Stimulated activated CD4-positive, alpha-beta T cell treated with anti-CD3 and anti-CD28 coated beads, TNF-alpha, amount 100 ng/mL, for 48 hours (primary cell): ENCODE measurements at places on chromosomes 16 and 17.
A peak's percentile ranks its signal among the peaks of the same experiment; 100 is the strongest.

GRCh38 chr16:3149630-3150345, 15.0 kb downstream of the ZNF213 start:
- no peak for DNase-seq

DNA sequence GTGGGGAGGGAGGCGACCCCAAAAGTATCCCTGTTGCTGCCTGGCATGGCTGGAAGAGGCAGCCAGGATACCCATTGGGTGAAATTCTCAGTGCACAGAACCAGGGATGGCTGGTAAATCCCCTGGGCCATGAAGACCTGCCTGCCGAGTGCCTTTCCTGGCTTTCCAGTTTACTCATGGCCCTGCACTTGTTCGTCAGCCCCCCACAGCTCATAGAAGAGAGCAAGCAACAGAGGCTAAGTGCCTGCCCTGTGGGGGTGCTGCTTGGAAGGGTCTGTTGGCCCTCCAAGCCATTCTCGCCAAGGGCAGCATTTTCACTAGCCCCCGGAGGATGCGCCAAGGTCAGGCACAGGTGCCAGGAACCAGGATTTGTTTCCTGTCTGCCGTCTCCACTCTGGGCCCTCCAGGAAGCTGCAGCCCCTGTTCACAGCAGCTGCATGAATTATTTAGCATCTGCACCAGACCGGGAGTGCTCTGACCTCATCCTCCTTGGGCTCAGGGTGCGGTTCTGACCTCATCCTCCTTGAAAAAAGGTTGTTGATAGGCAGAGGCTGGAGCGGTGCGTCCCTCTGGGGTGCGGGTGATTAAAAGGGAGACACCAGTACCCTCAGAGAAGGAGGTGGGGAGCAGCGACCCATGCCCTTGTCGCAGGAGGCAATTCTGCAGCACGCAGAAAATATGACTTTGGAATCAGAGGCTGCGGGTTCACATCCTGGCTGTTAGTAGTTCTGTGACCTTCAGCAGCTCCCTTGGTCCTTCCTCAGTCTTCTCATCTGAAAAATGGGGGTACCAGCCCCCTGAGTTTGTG, 14.2 kb upstream of the CD300A start:
- no peak for DNase-seq

- DNase-seq, result no peak
These were observed 1.3 kb downstream of the C17orf58 start for GRCh38 chr17:67994817-67995569.

DNA sequence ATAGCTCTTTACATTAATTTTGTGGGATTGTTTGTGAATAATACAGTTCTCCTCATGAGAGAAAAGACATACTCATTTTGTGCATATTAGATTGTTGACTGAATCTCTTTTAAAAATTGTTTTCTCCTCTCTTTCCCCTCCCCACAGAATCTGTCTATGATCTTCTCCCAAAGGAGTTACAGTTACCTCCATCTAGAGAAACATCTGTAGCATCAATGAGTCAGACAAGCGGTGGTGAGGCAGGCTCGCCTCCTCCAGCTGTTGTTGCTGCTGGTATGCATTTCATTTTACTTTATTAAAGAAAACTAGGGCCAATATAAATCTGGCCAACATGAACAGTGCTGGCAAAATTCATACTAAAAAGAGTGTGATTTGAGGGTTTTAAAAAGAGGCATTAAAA, 60.5 kb downstream of the NFAT5 start:
- no peak for DNase-seq

GRCh38 chr17:34658811-34659560, 79.6 kb downstream of the TMEM132E start:
- no peak for DNase-seq

- DNase-seq, result no peak
These were observed 25.0 kb downstream of the ZNF469 start for GRCh38 chr16:88407807-88408206.

- DNase-seq, result no peak
These were observed 2.7 kb downstream of the EMC8 start for GRCh38 chr16:85796599-85796998.

- DNase-seq, result no peak
These were observed 19.1 kb downstream of the UNC13D start for GRCh38 chr17:75825149-75825552.

- DNase-seq, result no peak
These were observed 37.4 kb downstream of the TOM1L2 start for GRCh38 chr17:17934806-17935205.

GRCh38 chr17:53719229-53719628, 103.5 kb upstream of the KIF2B start:
- no peak for DNase-seq

DNA sequence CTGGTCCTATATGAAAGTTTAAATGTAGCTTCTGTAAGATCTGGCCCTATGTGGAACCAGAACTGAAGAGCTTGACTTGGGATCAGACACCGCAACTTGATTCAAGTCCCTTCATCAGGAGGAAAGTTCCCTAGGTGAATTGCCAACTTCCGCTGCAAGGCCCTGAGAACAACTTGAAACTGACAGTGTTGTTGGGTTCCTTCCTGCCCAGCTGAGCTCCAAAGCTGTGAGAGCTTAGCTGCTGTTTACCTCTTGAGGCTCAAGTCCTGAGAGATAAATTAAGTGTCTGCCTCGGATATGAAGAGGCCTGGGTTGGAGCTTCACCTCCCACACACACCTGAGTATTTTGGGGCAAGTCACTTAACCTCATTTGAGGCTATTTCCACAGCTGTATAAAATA, 44.7 kb downstream of the REXO5 start:
- DNase-seq, result no peak

DNA sequence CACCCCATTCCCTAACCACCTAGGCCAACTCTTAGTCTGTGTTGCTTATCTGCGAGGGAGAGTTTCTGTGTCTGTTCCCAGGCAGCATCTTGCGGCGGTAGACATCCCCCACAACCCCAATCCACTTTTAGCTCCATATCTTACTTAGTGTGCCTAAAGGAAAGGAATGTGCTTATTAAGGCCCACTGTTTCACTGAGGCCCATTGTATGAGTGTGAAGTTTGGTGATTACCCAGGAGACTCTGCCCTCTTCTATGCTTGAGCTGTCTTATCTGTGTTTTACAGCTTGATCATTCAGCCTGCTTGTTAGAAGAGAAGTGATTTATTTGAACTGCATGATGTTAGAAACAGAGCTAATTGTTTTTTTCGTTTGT, 10.3 kb upstream of the MLYCD start:
- DNase-seq, result no peak

GRCh38 chr17:10585529-10585928, 36.1 kb upstream of the MYH2 start:
- no peak for DNase-seq

- DNase-seq, result no peak
These were observed 476.8 kb upstream of the CDH11 start for GRCh38 chr16:65598621-65599020.

- DNase-seq, result no peak
These were observed 168.9 kb upstream of the MAF start for GRCh38 chr16:79769270-79769927.

DNA sequence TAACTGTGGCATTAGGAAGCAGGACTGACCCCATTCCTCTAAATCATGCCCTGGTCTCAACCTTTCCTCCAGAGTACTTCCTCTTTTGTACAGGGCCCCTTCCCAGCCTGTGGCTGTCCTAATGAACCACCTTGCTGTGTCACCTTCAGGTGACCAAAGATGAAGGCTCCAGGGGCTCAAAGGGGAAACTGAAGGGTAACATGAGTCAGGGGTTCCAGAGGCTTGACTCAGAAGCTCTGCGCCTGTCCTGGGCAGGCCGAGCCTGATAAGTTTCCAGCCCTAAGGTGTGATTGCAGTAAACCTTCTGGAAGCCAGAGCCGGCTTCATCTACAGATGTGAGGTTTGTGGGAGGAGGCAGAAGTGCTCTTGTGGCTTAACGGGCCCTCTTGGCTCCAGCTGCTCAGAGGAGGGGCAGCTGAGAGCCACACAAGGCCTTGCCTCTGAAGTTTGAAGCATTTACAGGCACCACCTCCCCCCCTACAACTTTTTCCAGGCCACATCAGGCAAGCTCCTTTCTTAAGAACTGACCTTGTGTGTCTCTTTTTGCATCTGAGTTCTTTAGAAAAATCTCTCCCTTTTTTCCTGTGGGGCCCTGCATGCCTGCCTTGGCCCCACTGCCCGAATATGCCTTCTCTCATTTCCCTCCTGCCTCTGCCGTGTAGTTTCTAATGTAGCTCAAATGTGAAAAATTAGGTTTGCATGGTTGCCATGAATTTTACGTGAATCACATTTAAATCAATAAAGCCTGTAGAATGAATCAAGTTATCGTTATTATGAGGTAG, 149.9 kb downstream of the CLEC16A start:
- peak; percentile 82 for DNase-seq

DNA sequence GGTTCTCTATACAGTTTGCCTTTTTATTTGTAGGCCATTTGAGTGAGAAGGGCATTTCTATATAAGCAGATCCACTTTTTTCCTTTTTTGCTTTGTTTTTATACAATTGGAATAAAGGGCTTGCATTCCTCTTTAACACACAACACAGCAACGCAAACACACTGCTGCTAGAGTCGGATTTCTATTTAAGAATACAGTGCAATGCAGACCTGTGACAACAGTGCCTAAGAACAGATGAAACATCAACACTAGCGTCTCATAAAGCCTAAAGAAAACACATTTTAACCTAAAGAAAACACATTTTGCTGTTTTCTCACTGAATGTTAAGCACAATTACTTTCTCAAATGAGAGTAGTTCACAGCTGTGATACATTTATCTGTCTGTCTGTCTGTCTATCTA, 1141.1 kb downstream of the CDH11 start:
- DNase-seq, result no peak

DNA sequence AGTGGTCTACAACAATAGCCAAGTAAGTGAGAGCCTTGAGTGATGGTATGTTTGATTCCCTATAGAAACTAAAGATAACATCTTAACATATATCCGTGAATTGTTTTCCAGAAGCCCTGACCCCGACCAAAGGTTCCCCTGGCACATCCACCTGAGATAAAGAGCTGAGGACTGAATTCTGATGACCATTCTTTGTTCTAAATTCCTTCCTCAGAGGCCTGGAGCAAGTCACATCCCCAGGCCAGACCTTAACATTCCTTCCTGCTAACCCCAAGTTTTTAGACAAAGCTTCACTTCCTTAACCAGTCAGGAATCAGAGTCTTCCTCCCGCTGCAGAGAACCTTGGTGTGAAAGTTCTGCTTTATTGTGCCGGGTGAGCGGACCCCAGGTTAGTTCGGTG, 83.3 kb downstream of the PMP22 start:
- no peak for DNase-seq

DNA sequence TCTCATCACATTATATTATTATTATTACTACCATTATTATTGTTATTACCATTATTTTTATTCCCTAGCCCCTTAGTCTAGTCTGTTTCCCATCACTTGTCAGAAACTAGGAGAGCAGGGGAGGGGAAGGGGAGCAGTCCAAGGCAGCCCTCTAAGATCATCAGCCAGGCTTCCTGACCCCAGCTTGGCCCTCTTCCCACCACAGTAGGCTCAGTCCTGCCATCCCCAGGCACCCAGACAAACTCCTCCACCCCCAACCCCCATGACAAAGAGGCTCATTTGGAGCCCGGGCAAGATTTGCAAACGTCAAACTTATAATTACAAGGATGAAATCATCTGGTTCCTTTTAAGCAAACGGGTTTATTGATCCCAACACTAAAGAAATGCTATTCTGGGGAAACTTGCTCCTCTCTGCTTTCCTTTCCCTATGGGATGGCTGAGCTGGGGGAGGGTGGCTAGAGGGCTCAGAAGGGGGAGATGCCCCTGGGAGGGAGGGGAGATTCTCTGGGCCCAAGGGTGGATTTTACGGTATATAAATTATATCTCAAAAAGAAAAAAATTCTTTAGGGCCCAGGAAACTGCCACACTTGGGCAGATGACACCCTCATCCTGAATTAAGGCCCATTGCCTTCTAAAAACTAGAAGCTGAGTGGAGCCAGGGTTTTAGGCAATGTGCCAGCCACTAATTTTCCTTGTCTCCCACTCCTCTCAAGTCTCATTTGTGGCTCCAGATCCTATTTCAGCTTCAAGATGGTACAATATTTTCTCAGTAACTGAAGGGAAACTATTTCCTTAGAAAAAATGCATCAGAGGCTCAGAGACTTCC, 4.4 kb upstream of the CBFB start:
- DNase-seq, result no peak

DNA sequence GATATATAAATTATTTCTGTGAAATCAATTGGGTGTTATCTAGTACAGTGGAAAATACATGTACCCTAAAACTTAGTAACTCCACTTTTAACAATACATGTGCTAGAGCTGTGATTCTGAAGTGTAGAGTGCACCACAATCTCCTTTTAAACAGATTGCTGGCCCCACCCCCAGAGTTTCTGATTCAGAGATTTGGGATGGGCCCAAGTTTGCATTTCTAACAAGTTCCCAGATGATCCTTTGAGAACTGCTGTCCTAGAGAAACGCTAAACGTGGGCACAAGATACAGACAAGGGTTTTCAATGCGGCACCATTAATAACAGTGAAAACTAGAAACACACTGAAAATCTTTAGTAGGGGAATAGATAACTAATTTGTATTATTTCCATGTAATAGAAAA, 49.2 kb downstream of the NXPH3 start:
- no peak for DNase-seq

DNA sequence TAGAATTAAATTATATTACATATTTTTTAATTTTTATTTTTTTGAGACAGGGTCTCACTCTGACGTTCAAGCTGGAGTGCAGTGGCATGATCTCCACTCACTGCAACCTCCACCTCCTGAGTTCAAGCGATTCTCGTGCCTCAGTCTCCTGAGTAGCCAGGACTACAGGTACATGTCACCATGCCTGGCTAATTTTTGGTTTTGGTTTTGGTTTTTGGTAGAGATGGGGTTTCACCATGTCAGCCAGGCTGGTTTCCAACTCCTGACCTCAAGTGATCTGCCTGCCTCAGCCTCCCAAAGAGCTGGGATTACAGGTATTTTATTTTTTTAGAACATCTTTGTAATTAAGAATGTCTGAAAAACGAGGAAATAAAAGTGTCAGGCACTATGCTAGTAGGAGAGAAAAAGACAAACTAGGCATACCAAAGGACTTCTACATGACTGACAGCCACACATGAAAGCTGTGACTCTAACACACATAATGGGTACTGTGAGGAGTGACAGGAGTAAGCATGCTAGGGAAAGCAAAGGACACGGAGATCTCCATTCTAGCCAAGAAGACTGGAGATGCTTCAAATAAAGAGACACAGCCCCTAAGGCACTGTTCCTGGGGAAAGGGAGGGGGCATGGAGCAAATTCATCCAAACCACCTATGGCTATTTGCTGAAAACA, 7.3 kb downstream of the GNA13 start:
- DNase-seq, result no peak
